Stimulated activated CD4-positive, alpha-beta T cell treated with anti-CD3 and anti-CD28 coated beads, Interleukin-15, amount 100 ng/mL, for 48 hours (primary cell): ENCODE measurements at places on chromosomes 4 and X.

GRCh38 chr4:161097821-161098220 lies 1066.0 kb downstream of the FSTL5 start:
- no peak for DNase-seq

- DNase-seq: no peak
These were observed 9.1 kb upstream of the XAGE2 start for GRCh38 chrX:52359614-52360232.

GRCh38 chr4:25022766-25023165 lies 8.0 kb downstream of the LGI2 start:
- no peak for DNase-seq

DNA sequence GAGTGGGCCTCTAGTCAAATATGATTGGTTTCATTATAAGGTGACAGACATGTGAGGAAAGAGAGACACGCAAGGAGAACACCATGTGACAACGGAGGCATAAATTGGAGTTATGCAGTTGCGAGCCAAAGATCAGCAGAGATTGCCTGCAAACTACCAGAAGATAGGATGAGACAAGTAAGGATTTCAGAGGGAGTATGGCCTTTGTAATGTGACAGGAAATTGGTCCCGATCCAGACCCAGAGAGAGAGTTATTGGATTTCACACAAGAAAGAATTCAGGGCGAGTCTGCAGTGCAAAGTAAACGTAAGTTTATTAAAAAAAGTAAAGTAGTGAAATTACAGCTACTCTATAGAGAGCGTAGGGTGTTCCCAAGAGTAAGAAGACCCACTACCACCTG lies 35.7 kb upstream of the NDST4 start:
- DNase-seq: no peak

DNA sequence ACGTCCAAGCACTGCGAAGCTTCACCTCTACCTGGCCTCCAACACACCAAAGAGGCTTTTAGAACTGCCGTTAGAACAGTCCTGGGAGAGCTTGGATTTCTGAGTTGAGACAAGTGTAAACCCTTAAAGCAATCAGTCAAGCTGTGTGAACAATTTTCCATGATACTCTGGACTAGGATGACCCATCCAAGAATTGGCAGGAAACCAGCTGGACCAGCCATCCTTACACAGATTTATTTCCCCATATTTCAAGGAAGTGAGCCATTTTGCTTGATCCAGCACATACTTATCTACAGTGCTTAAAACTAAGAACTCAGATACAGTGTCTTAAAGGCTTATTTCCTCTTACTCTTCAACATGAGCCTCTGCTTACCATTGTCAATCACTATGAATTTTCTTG lies 340.7 kb upstream of the HS3ST1 start:
- no peak for DNase-seq

DNA sequence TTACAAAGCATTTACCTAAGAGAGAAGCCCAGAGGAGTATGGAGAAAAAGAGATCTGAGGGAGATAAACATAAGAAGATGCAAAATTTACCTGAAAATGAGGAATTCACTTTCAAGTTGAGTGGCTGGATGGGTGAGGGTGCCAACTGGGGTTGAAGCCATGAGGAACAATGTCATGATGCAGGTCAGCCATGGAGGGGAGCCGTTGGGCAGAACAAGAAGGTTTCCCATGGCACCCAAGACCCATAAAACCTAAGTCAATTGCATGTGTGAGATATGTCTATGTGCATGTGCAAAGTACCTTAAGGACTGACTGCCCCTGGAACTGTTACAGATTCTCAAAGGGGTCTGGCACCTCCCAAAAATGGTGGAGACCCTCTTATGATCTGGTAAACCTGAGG lies 46.6 kb upstream of the PRRG1 start:
- no peak for DNase-seq

GRCh38 chr4:40548256-40548655 lies 81.4 kb downstream of the RBM47 start:
- no peak for DNase-seq

GRCh38 chrX:69121321-69122000 lies 43.8 kb downstream of the PJA1 start:
- no peak for DNase-seq

GRCh38 chrX:49892542-49892941 lies 13.3 kb downstream of the USP27X start:
- no peak for DNase-seq

DNA sequence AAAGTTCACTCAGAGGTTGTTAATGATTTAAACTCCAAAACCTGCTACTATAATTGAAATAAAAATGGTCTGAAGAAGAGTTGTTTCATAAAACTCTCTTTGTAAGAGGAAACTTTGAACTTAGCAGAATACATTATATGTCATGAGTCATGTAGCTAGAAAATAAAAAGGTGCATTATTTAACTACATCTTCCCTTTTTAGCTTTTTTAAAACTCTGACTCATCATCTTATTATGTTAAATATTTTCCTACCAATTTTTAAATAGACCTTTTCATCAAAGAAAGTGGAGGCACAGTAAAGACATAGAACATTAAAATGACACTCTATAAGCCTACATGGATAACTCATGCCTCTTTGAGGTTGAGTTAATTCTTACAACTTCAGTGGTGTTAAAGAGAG lies 1.2 kb upstream of the ZNF827 start:
- DNase-seq: no peak

- no peak for DNase-seq
These were observed 3.5 kb upstream of the SAP30 start for GRCh38 chr4:173367285-173367684.

GRCh38 chr4:123640271-123640670 lies 243.7 kb downstream of the SPRY1 start:
- DNase-seq: no peak

DNA sequence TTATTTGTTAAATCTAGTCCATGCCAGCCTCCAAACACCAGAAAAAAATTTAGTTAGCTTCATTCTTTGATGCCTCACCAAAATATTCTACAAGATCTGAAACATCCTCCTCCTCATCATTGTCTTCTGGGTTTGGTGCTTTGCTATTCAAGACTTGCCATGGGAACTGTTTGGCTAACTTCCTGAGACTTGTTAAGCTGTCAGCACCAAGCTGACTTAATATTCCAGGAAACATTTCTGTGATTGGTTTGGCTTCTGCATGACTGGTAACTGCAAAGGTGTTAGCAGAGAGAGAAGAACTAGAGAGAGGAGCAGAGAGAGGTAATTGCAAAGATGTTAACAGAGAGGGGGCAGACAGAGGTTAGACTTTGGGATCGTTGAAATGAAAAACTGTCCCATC lies 101.3 kb downstream of the PALLD start:
- no peak for DNase-seq

DNA sequence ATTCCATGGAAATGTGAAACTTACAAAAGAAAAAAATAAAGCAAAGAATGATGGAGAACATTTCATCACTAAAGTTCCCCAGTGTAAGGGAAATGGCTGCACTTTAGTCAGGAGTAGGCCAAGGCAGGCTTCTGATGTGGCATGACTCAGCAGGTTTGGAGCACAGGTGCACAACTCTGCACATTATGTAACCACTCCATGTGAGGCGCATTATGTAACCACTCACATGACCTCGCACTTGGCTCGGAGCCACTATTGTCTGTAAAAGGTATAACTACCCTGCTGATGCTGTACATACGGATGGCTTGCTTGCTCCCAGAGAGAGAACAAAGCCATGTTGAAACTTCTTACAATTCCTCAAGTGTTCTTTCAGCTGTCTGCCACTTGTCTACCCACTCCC lies 727.6 kb downstream of the TRAM1L1 start:
- no peak for DNase-seq

- no peak for DNase-seq
These were observed 99.3 kb upstream of the ARMCX2 start for GRCh38 chrX:101759000-101759399.

DNA sequence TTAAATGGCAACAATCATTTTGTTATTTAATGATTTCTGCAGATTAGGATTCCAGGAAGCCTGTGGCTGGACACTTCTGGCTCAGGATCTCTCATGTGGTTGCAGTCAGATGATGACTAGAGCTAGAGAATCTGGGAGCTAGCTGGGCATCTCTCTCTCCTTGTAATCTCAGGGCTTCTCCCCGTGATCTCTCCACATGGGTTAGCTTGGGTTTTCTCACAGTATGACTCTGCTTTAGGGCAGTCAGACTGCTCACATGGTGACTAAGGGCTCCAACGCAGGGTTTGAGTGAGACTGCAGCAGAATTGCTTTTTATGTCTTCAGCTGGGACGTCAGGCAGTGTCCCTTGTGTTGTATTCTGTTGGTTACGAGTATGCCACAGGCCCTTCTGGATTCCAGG lies 361.4 kb downstream of the CBLL2 start:
- no peak for DNase-seq

- no peak for DNase-seq
These were observed 7.3 kb downstream of the SMR3A start for GRCh38 chr4:70367813-70368212.

- DNase-seq: no peak
These were observed 68.5 kb downstream of the SPINK2 start for GRCh38 chr4:56752985-56753384.

DNA sequence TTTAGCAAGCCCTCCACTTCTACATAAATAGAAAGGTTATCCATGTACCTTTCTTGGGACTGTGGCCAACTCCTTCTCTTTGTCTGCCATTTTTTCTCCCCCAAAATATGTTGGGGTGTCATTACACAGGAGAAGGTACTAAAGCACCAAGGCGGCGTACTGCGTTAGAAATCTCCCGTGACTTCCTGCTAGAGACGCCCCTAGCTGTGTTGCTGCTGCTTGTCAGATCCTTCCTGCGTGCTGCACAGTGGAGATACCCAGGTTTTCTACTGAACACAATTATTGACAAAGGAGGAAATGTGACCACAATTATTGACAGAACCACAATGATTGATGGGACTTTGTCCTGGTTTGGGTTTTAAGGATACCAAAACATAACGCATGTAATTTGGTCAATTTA lies 97.7 kb downstream of the EFHC2 start:
- DNase-seq: no peak

DNA sequence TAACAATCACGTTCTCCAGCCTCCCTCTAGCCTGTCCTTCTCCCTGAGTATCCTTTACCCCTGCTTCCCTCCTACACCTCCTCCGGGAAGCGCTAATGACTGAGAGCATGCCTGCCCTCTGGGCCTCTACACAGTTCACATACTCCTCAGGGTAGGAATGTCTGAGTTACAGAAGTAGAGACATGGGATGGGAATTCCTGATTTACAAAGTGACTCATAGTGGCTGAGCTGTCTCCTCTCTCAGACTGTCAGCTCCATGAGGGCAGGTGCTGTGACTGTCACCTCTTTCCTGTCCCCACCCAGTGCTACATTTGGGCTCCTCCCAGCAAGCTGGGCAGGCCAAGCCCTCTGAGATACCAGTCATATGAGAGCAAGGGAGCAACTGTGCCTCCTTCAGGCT lies 2.6 kb downstream of the LAS1L start:
- DNase-seq: no peak

DNA sequence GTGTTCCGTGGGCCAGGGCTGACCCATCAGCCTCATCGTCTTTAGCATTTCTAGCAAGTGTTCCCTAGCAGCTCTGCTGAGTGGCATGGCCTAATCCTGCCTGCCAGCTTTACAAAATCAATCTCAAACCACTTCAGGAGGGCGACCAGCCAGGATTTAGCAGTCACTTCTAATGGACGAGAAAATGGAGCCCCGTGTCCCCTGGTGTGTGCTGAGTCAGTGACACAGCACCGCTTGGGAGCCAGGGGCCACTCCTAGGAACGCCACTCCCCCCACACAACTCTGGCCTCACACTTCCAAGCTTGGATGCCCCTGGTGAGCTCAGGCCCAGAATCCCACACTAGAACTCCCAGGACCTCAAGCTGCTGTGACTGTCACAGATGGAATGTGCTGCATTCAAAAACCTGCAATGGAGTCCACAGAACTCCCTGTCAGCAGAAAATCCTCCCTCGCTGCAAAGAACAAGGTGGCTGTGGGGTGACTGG lies 311.2 kb upstream of the GATB start:
- no peak for DNase-seq

- no peak for DNase-seq
These were observed 27.4 kb downstream of the HMGN5 start for GRCh38 chrX:81174286-81174685.
